Spleen (tissue), 13 donors: ENCODE measurements at places on chromosomes 13 and 19. TPM values are rescaled to one million over a fixed set of nuclear protein-coding genes. Genes with fewer than 3 reads are reported as not detected.

GRCh38 chr13:36030670-36031331 lies 100.4 kb downstream of the DCLK1 start:
- DNase-seq, result no peak

- no peak for DNase-seq
Measured at GRCh38 chr19:13401388-13401787, 104.9 kb downstream of the CACNA1A start.

DNA sequence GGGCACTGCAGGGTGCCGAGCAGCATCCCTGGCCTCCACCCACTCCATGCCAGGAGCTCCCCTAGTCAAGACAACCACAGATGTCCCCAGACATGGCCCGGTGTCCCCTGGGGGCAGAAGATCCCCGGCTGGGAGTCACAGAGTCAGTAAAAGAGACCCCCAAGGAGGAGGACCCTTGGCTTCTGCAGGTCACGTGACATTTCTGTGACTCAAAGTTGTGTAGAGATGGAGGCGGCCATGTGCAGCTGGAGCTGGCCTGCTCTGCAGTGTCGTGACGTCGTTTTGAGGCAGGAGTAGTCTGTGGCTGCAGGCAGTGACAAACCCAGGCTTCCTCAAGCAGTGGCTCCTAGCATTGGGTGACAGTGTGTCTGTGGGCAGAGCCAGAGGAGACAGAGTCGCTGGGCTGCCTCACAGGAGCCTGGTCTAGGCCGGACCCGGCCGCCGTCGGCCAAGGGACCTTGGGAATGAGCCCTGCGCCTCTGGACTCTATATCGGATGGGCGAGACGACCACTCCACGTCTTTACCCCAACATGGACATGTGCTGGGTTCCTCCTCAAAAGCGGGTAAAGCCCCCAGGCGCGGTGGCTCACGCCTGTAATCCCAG lies 7.7 kb upstream of the DIRAS1 start:
- DNase-seq, result no peak

GRCh38 chr13:99966064-99966805 lies 5.3 kb downstream of the ZIC5 start:
- no peak for DNase-seq

- DNase-seq, result no peak
Measured at GRCh38 chr19:29787281-29787680, 24.5 kb upstream of the CCNE1 start.

- DNase-seq, result no peak
Measured at GRCh38 chr13:67632590-67632989, 402.5 kb upstream of the PCDH9 start.

DNA sequence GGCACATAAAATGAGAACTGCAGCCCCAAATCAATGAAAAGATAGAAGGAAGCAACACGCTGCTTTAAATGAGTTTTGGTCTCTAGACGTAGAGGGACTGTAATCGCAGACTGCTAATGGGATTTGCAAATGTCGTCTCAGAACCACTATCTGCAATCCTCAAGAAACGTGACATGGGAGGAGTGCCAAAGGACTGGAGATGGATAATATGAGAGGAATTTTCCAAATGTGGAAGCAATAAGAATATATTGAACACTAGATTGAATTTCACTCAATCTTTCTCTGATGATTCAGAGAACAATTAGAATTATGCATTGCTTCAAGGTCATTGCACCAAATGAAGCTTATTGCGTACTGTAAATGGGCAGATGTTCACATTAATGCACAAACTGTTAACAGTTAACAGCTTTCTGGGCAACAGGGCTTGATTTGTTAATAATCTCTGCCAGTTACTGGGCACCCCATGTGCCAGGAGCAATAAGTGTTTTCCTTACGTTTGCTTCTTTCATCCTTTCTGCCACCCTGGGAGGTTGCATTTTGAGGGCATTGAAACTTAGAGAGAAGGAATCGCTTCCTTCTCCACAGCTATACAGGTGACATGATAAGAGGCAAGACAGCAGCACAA lies 62.8 kb upstream of the WASF3 start:
- no peak for DNase-seq

- no peak for DNase-seq
Measured at GRCh38 chr13:37481885-37482227, 116.7 kb downstream of the POSTN start.

DNA sequence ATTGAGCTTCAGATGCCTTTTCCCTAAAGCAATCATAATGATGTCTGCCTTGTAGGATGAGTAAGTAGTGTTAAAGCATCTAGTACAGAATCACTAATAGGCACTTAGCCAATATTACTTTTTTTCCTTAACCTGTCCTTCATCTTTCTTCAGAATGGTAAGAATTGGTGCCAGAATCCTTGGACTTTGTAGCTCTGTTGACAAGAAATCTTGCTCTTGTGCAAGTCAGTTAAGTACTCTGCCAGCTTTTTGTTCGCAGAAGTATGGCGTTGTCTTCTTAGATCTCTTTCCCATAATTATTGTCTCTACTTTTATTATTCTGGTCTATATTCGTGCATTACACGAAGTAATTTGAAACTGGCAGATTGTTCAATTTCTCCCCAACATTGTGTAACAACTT lies 554.5 kb downstream of the PCDH9 start:
- no peak for DNase-seq

DNA sequence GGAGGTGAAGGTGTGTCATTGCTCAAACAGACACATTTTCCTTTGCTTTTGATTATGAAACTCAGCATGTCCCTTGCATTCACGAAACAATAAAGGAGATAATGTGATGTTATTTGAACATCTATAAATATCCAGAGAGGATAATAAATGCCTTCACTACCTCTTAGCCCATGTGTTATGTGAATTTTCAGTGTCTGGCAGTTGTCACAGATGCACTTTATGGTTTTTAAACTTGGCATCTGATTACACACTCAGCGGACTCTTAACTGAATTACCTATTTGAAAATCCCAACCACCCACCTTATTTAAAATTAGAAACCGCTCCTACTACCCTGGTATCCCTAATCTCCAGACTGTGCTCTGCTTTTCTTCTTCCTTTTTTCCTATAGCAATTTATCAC lies 254.2 kb downstream of the COG6 start:
- no peak for DNase-seq

DNA sequence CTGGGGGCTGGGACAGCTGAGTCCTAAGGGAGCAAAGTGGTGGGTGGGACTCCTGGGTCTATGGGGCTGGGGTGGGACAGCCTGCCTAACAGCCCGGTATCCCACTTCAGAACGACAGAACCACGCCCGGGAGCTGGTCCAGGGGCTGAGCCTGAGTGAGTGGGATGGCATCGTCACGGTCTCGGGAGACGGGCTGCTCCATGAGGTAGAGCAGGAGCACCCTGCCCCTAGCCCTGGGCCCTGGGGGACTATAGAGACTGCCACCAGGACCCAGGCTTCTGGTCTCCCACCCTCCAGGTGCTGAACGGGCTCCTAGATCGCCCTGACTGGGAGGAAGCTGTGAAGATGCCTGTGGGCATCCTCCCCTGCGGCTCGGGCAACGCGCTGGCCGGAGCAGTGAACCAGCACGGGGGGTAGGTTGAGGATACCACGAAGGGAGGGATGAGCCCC lies 8.6 kb downstream of the SPHK2 start:
- peak; percentile 76 for DNase-seq

- DNase-seq, result no peak
Measured at GRCh38 chr13:32491028-32491427, 47.6 kb downstream of the N4BP2L2 start.

DNA sequence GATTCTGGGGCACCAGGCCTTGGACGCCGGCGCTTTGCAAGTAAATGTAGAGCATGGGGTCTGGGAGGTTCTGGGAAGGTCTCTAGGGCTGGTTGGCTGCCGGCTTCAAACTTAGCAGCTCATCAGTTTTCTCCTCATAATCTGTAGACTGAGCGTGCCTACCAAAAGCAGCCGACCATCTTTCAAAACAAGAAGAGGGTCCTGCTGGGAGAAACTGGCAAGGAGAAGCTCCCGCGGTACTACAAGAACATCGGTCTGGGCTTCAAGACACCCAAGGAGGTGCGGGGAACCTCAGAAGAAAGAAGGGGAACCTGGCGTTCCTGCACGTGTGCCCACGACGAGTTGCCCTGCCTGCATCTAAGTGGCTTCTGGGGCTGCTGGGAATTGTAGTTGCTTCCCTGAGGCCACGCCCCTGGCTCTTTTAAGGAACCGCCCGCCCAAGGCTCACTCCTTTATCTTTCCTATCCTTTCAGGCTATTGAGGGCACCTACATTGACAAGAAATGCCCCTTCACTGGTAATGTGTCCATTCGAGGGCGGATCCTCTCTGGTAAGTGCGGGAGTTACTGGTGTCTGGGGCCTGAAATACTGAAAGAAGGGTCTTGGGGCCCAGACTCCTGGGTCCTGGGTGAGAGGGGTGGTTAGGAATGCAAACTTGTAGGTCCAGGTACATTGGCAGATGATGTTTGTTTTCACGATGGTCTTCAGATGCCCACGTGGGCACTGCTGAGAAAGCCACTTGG lies 984 bp downstream of the RPS11 start:
- peak; percentile 94 for DNase-seq

GRCh38 chr19:16180611-16181010 lies 4.6 kb upstream of the FAM32A start:
- no peak for DNase-seq

GRCh38 chr13:43448605-43449336 lies 338.0 kb downstream of the ENOX1 start:
- DNase-seq, result no peak

- DNase-seq, result no peak
Measured at GRCh38 chr13:96862093-96862492, 132.2 kb downstream of the OXGR1 start.

DNA sequence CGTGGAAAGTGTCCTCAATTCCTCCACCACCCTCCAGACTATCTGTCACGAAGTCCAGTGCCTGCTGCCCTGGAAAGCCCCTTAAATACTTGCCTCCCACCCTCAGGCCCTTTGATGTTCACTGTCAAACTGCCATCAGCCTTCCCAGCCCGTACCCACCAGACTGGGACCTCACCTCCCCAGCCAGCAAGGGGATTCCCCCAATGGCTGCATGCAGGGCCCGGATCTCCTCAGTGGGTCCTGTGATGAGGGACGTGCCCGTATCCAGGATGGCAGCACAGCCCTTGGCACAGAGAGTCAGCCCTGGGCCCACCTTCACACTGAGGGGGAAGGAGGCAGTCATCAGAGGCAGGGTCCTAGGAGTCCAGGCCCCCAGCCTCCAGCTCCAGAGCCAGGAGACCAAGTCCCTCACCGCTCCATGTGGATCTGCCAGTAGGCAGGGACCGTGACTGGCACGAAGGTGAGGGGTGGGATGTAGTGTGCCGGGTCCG lies 6.1 kb downstream of the NAPSA start:
- DNase-seq, result no peak

The C2CD4C gene
- not detected for total RNA-seq

The LRRC4B gene
- total RNA-seq, result 0.79 TPM

The ZNF540 gene
- 9.8 TPM for total RNA-seq
